ENCODE measurements at places on chromosomes 7 and 10.

DNA sequence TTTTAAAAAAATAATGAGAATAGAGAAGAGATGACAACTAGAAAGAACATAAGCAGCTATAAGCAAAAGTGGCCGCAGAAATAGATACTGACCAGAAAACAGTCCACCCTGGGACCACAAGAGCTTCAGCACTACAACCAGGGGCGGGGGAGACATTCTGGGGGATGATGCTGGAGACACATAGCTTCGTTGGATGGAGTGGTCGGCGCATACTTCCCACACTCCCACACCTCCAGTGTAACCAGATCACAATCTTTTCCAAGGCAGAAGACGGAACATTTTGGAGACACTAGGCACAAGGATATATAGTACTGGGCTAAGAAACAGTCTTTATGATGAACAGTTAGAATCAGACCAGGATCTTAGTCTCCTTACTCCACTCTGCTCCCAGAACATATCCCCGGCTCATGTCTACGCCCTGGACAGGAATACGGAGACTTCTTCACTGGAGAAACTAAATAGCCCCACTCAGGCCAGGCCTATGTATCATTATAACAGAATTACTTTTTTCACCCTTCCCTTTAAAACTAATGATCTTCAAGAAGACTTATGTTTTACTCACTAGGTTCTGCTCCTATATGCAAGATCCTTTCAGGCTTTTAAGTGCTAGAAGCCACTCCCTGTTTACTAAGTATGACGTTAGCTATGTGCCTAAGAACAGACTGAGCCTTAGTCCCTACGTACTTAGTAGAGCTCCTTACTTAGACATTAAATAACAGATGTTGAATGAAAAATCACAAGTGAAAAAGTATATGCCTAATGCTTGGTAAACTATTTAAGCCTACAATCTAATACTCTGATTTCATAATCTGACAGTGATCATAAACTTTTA, 169.6 kb downstream of the SRPK2 start:
- no peak for DNase-seq

GRCh38 chr10:100289641-100290040, 3.2 kb upstream of the BLOC1S2 start:
- no peak for DNase-seq

- DNase-seq = no peak
Measured at GRCh38 chr10:58648131-58648530, 135.5 kb downstream of the BICC1 start.

GRCh38 chr7:50832744-50833143, 50.0 kb upstream of the GRB10 start:
- DNase-seq = no peak

- no peak for DNase-seq
Measured at GRCh38 chr10:114374053-114374791, 30.1 kb downstream of the AFAP1L2 start.

- no peak for DNase-seq
Measured at GRCh38 chr7:29482056-29482455, 81.6 kb upstream of the PRR15 start.

DNA sequence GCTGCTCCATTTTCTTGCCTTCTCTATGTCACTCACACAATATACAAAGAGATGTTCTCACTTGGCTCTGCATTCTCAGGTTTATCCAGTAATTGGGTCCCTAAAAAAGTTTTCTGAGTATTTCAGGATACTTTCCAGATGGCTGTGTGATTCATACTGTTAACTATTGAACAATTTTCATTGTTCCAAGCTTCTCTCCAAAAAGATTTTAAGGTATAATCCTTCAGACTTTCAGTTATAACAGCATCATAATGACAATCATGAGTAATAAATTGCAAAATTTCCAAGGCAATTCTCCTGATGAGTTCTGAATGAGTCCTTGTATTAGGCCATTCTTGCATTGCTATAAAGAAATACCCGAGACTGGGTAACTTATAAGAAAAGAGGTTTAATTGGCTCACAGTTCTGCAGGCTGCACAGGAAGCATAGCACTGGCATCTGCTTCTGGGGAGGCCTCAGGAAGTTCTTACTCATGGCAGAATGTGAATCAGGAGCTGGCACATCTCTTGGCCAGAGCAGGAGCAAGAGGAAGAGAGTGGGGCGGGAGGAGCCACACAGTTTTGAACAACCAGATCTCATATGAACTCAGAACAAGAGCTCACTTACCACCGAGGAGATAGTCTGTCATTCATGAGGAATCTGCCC, 148.1 kb downstream of the SLC16A9 start:
- DNase-seq = no peak

DNA sequence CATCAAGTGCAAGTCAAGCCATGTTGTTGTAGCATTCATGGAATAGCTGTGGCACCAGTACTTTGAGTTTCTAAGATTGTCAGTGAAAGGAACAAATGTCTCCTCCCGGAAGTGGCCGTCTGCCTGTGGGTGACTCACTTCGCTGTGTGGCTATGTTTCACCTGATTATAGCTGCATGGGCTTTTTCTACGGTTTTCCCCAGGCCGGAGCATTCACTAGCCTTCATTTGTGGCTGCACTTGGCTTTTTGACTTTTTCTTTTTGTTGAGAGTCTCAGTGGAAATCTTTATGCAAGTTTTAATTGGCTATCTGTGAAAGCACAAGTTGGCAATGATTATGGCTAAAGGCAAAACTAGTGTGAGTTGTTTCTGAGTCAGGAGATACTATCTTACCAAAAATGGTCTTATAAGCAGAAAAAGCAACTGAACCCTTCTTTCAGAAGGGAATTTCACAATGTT, 35.0 kb downstream of the SRI start:
- no peak for DNase-seq

GRCh38 chr7:305410-306151, 15.6 kb downstream of the FOXL3 start:
- DNase-seq = no peak

DNA sequence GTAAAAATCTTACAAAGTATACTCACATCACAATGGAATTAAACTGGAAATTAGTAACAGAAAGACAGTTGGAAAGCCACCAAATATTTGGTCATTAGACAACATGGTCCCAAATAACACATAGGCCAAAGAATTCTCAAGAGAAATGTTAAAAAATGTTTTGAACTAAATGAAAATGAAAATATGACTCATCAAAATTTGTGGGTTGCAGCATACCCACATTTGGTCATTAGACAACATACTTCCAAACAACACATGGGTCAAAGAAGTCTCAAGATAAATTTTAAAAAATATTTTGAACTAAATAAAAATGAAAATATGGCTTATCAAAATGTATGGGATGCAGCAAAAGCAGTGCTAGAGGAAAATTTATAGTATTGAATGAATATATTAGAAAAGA, 130.6 kb downstream of the MARCHF5 start:
- no peak for DNase-seq

- DNase-seq = no peak
Measured at GRCh38 chr7:138954545-138955475, 26.4 kb downstream of the KIAA1549 start.

- no peak for DNase-seq
Measured at GRCh38 chr10:97895915-97896314, 46.3 kb downstream of the GOLGA7B start.

DNA sequence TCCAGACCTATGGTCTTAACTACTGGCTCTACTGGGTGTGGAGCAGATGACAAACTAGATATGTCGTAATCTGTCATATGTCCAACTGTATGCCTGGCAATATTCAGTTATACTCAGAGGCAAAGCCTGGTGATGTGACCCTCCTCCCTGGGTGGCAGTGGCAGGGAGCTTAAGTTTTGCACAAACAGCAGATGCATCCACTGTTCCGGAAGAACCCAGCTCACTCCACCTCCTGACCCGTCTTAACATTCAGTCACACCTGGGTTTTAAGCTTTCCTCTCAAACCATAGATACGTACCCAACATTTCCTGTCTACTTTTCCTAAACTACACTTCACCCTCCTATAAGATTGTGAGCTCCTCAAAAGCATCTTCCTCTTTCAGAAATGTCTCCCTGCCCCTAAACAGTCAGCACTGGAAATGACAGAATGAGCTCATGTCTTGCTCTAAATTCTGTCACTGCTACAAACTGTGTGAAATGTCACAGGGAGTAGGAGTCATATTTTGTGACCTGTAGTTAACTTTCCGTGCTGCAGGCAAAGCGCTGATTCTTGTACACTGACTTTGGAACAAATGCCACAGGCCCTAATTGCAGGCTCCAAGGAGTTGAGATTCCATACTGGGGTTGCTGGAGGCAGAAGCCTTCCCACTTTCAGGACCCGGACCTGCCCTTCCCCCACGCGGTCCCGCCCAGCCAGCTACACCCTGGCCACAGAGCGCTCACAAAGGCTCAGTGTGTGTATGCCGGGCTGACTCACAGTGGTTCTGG, 23.9 kb downstream of the SCD start:
- no peak for DNase-seq

DNA sequence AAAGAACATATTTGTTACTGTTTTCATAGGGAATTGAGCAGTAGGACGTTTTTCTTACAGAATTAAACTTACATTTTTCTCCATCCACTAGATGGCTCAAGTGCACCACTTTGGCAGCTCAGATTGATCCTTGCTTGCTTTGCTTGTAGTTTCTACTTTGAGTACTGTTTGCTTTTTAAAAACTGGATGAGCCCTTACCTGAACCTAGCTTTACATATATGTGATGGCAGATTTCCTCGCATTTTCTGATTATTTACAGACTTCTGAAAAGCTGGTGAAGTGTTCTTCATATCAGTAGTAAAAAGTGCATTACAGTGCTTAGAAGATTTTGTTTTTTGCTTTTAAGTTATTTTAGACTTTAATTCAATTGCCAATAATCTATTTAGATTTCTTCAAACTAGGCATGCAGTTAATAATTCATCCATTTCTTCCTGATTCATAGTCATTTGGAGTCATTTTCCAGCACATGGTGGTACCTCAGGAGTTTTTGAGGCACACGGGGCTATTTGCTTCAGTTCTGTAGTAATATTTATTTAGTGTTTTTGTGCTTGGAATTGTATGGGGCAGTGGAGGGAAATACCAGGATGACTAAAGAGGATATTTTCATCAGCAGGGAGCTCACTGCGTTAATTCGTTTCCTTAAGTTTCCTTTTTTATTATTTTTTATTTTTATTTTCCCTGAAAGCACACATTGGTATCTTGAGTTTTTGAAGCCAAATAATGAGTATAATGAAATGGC, 57.3 kb downstream of the MAPK8 start:
- DNase-seq = no peak

DNA sequence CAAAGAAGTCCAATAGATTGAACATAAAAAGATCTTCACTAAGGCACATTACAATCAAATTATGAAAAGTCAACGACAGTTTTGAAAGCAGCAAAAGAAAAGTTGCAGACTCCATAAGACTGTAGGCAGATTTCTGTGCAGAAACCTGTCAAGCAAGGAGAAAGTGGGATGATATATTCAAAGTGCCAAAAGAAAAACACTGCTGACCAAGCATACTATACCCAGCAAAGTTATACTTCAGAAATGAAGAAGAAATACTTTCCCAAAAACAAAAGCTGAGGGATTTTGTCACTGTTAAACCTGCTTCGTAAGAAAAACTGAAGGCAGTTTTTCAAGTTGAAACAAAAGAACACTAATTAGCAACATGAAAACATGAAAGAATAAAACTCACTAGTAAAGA, 145.5 kb downstream of the ZEB1 start:
- no peak for DNase-seq

- DNase-seq = no peak
Measured at GRCh38 chr7:84043661-84044191, 150.9 kb downstream of the SEMA3A start.

DNA sequence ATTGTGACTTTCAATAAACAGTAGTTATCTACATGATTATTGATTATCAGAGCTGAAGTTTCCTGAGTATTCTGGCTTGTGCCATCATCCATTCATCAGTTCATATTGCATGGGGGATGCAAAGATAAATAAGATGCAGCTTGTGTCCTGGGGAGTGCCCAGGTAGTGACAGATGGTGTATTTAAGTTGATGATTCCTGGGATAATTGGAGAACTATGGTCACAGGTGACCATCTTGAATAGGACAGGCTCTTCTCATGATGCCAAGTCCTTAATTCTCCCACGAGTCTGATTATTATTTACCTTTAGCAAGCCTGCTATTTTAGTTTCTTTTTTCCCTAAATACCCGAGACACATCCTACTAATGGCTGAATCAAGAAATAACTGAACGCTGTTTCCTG, 64.9 kb downstream of the PLPP4 start:
- no peak for DNase-seq

- no peak for DNase-seq
Measured at GRCh38 chr10:34184939-34185386, 630.1 kb downstream of the PARD3 start.

GRCh38 chr7:82019551-82020475, 250.0 kb upstream of the HGF start:
- DNase-seq = no peak

GRCh38 chr10:44939691-44940401, 19.8 kb upstream of the RASSF4 start:
- DNase-seq = no peak

- no peak for DNase-seq
Measured at GRCh38 chr10:52906046-52906445, 133.5 kb upstream of the MBL2 start.

- DNase-seq = no peak
Measured at GRCh38 chr7:29866490-29866930, 60.2 kb downstream of the WIPF3 start.

DNA sequence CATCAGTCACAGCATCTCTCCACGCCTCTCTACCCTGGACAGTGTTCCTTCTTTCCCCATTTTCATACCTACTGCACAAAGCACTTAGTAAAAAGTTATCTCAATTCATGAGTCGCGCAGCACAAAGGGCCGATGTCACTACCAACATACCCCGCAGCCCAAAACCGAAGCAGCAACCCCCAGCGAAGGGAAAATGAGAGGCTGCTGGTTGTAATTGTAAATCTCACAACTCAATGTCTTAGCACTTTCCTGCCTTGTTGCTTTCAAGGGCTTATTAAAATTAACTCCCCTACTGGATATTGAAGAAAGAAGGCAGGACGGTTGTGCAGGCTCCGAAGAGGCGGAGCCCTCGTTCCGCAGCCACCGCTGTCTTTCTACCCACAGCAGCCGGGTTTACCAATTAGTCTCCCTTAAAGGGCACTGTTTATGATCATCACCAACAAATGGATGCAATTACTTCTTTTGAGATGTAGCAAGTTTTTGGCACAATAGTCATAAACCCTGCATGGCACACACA, 6.5 kb downstream of the DIP2C start:
- DNase-seq = no peak

DNA sequence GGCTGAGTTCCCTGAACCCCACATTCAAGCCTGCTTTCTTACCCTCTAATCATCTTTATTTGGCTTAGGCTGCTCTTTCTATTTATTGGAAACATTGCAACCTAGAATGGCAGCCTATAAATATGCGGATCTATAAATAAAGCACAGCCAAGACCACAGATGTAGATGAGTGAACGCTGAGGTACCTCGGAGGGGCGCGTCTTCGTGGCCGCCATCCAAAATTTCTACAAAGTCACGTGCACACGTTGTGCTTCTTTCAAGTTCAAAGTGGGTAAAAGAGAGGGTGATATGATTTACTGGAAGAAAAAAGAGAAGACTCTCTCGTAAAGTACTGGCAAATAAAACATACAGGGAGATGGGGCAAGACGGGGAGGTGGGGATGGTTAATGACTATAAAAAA, 132.6 kb upstream of the RSU1 start:
- no peak for DNase-seq

GRCh38 chr10:2839081-2839725, 228.1 kb upstream of the PFKP start:
- no peak for DNase-seq

- no peak for DNase-seq
Measured at GRCh38 chr10:68423522-68423921, 16.4 kb upstream of the RUFY2 start.

All from T-helper 17 cell (primary cell).